Aorta (tissue), 5 donors: ENCODE measurements at places on chromosomes 5 and 9. TPM values are rescaled to one million over a fixed set of nuclear protein-coding genes. Genes with fewer than 3 reads are reported as not detected.

Gene RANBP3L
- 8.1 TPM for polyA plus RNA-seq

Gene PRDM9
- 0.03 TPM for polyA plus RNA-seq

Gene MCC
- polyA plus RNA-seq = 4.5 TPM

Gene DYNC2I2
- polyA plus RNA-seq = 20.2 TPM

Gene TYRP1
- polyA plus RNA-seq = 2.9 TPM

Gene PCDHGA4
- 1.3 TPM for polyA plus RNA-seq

Gene PRELID2
- polyA plus RNA-seq = 4.8 TPM

Gene PRXL2C
- 10.6 TPM for polyA plus RNA-seq

Gene NOL6
- polyA plus RNA-seq = 26.5 TPM

Gene MSX2
- 0.82 TPM for polyA plus RNA-seq

Gene SYK
- 11.5 TPM for polyA plus RNA-seq

Gene PLPPR1
- not detected for polyA plus RNA-seq

Gene HSPA4
- polyA plus RNA-seq = 54.0 TPM

Gene SPINK4
- 129 TPM for polyA plus RNA-seq

Gene CNTFR
- polyA plus RNA-seq = 1.4 TPM

Gene DMGDH
- 0.64 TPM for polyA plus RNA-seq

Gene HAND1
- polyA plus RNA-seq = not detected

Gene SOHLH1
- not detected for polyA plus RNA-seq

Gene NACC2
- polyA plus RNA-seq = 10.5 TPM

Gene NDUFS6
- 64.9 TPM for polyA plus RNA-seq

Gene SLC9A3
- polyA plus RNA-seq = 0.59 TPM

Gene ARHGEF28
- polyA plus RNA-seq = 7.5 TPM

Gene PCDHGB7
- polyA plus RNA-seq = 3.8 TPM

Gene FBP1
- polyA plus RNA-seq = 87.4 TPM

Gene EGR1
- 300 TPM for polyA plus RNA-seq

Gene RARS1
- 44.9 TPM for polyA plus RNA-seq

Gene RNF208
- 2.9 TPM for polyA plus RNA-seq

Gene SEMA5A
- 1.8 TPM for polyA plus RNA-seq

Gene DRD1
- 0.13 TPM for polyA plus RNA-seq

Gene CDHR2
- polyA plus RNA-seq = 0.08 TPM

Gene TRAF1
- 10.5 TPM for polyA plus RNA-seq
